Stimulated activated CD8-positive, alpha-beta memory T cell treated with anti-CD3 and anti-CD28 coated beads, Interleukin-2, amount 100 ng/mL, for 1 hour (primary cell): ENCODE measurements at places on chromosomes 7 and 10.

DNA sequence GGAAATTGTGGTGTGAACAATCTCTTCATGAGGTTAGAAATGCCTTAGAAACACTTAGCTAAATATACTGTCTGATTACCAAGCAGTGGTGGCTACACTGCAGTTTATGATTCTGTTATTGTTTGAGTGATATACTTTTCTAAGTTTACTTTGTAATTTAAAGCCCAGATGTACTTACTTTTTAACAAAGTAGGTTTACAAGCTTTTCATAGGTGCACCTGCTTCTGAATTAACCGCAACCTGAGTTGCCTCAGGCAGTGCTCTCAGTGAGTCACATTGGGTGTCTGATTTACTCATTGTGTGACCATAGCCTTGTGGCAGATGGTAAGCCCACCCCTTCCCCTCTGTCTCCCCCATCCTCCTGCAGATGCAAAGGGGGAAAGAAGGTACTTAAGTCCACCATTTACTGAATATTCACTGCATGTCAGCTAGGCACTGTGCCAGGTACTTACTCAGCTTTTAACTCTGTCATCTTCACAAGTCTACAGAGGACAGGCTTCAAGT is 9.0 kb downstream of the MTURN start:
- DNase-seq = no peak

DNA sequence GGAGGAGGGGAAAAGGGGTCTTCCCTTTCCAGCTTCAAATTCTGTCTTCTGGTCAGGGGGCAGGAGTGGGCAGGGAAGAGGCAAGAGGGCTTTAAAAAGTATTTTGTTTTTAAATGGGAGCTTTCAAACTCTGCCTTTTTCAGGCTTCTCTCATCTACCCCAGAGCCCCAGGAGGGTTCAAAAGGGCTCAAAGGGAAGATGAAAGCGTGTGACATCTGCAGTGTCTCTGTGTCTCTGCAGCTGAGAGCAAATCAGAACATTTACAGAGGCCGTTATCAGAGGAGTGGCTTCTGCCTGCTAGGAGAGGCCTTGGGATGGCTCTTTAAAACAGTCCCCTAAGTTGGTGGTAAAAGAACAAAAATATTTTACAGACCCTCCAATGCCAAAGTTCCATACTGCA is 30.3 kb downstream of the TRIM8 start:
- no peak for DNase-seq

DNA sequence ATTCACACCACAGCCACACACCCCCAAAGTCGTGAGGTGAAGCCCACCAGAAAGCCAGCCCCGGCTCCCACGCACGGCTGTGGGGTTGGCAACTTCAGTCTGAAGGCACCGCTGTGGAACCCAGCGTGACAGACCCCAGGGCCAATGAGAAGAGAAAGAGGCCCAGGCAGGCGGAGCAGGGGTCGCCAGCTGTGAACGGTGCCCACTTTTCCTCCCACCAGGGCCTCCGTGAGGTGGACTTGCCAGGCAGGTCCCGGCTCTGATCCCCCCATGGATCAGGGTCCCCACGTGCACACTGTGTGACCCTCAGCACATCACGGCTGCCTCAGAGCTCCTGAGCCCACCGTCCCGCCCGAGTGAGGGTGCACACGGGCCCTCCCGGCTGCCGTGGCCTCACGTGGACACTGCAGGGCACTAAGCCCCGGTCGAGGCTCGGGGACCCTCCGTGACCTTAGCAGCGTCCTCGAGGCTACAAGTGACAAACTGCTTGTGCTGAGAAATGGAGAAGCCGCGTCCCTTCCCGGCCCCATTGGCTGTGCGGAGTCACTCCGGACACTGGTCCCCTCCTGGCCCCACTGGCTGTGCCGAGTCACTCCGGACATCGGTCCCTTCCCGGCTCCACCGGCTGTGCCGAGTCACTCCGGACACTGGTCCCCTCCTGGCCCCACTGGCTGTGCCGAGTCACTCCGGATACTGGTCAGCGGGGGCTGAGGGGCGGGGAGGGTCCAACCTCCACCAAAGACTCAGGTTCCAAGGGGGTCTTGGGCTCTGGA is 72.4 kb upstream of the PDGFA start:
- no peak for DNase-seq

GRCh38 chr10:47383261-47384147 is 589 bp downstream of the ZNF488 start:
- DNase-seq = no peak
